NCI-H1092 (cell line): ENCODE measurements at places on chromosomes 7 and 10.

- DNase-seq = no peak
These were observed 182.3 kb downstream of the NPSR1 start for GRCh38 chr7:34840176-34840785.

GRCh38 chr10:123926401-123927264 is 35.0 kb upstream of the CPXM2 start:
- no peak for DNase-seq

GRCh38 chr7:141039376-141039775 is 24.6 kb upstream of the MRPS33 start:
- no peak for DNase-seq

GRCh38 chr7:98970016-98970615 is 91.8 kb downstream of the TRRAP start:
- DNase-seq = no peak

GRCh38 chr7:601595-602340 is 82.1 kb upstream of the PDGFA start:
- no peak for DNase-seq

DNA sequence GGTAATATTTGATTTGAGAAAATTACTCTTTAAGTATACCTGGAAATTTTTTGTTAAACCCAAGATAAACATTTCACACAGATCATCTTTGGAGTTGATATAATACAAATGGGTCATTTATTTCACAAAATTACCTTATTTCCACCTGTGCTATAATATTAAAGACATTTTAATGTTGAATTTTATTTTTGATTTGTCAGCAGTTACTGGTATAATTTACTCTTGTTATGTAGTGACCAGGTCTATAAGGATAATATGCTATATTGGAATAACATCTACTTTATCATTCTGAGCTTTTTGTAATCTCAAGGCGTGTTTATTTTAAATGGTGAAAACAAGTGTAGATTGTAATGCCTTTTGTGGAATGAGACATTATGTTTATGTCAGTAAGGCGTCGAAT is 26.6 kb downstream of the PRKAR2B start:
- DNase-seq = no peak

DNA sequence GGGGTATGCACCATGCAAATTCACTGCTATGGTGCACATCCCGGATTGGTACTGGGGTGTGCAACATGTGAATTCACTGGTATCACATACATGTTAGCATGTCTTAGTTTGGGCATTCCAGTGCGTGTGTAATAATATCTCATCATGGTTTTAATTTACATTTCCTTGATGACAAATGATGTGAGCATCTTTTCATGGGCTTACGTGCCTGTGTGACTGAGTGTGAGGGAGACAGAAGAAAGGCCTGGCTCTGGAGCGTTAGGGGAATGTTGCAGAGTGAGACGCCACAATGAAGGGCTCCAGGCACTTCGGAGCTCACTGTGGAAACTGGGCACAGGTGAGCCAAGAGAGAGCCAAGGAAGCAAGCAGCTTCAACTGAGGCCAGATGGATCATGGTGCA is 162.6 kb downstream of the UBE2H start:
- no peak for DNase-seq

DNA sequence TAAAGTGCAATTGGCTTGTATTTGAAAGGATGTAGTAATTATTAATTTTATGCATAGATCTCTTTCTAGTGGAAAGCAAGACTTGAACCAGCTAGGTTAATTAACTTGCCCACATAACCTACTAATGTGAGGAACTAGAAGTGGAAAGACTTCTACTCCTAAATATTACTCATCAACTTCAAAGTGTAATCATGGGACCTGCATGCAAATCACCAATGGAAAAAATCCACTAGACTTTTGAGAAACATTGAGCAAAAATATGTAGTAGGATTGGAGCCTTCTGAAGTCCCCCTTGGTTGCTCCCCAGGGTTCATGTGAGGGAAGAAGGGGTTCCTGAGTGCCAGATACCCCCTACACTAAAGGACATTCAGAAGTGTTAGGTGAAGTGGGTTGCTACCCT is 240.2 kb downstream of the PTEN start:
- DNase-seq = no peak

DNA sequence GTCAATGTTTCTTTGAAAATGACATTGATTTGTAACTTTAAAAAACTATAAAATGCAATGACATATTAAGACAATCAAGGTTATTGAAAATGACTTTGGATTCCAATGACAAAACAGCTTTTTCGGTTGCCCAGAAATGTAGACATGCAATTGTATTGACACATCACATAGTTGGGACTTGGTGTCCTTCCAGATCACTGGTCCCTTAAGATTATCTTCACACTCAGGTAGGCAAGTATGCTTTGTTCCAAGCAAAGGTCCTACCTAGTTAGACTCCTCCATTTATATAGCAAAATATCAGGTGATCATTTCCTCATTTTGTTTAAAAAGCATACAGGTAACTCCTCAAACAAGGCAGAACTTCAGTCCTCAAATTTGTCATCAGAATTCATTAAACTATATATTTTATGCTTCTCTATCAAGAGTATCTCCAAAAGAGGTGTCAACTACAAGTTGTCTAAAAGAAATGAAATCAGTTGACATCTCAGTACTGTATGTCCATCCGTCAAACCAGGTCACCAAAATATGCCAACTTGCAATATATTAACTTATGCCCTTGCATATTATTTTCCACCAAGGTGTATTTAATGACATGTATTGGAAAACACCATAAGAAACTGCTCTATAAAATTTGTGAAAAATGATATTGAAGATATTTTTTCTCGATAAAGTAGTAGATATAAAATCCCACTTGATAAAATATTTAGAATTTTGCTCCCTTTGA is 64.6 kb downstream of the TSPAN12 start:
- DNase-seq = no peak

DNA sequence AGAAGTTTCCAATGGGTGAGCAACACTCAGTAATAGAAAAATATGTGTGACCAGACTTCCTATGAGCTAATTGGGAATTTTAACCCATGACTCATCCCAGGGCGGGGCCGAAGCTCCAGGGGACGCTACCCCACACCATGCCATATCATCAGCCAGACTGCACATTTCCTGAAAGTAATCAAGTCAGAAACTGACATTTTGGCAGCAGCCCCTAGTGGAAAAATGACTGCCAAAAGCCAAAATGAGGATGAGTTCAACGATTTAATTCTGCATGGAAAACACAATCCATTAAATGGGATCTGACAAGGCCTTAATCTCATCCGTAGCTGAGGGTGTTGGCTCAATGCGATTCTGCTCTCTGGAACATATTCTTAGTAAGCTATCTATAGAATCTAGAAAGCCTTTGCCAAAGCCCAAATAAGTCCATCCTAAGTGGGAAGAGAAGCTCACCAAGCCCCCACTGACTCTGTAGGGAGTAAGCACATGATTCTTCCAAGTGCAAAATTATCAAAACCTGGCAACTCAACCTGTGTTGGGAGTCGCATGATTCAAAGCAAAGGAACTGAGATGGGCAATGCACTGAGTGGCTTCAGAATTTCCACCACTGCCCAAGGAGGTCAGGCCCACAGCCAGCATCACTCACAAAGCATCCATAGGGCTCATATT is 93.1 kb upstream of the PDE1C start:
- DNase-seq = no peak
